C1 segment of cervical spinal cord (tissue), 14 donors: ENCODE measurements at places on chromosomes 16 and 17.

DNA sequence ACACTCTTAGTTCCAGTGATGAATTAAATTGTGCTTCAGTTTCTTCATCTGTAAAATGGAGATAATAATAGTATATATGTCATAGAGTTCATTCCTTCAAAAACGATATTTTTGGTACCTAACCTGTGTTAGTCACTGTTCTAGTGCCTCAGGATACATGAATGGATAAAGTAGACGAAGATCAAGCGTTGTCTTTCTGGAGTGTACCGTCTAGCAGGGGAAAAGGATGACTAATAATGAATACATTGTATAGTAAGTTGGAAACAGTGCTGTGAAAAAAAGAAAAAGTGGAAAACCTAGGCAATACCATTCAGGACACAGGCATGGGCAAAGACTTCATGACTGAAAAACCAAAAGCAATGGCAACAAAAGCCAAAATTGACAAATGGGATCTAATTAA, 8.6 kb downstream of the KRT10 start:
- DNase-seq = no peak

- no peak for DNase-seq
Observed at GRCh38 chr17:7307686-7308624, 527 bp downstream of the EIF5A start.

GRCh38 chr17:32865141-32865540, 11.8 kb downstream of the MYO1D start:
- no peak for DNase-seq

- DNase-seq = no peak
Observed at GRCh38 chr16:89123001-89123830, 29.6 kb downstream of the ACSF3 start.

DNA sequence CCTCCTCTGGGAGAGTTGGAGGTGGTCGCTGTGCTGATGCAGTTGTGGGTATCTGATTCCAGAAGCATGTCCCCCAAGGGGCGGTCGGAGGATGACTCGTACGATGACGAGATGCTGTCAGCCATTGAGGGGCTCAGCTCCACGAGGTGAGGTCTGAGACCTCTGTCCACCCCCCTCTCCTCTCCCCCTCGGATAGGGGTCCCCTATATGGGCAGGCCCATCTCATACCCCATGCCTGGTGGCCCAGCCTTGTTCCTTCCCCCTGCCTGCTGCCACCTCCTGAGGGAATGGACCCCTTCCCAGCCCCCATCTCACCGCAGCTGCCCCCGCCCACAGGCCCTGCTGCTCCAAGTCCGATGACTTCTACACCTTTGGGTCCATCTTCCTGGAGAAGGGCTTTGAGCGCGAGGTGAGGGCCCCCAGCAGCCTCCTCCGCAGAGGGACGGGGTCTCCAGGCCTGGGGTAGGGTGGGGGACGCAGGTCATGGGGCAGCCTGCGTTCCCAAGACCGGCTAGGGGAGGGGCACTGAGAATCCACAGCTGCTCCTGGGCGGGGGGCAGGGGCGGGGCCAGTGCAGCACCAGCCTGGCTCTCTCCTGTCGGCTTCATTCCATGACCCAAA, 39.2 kb downstream of the ADCY7 start:
- DNase-seq = no peak

DNA sequence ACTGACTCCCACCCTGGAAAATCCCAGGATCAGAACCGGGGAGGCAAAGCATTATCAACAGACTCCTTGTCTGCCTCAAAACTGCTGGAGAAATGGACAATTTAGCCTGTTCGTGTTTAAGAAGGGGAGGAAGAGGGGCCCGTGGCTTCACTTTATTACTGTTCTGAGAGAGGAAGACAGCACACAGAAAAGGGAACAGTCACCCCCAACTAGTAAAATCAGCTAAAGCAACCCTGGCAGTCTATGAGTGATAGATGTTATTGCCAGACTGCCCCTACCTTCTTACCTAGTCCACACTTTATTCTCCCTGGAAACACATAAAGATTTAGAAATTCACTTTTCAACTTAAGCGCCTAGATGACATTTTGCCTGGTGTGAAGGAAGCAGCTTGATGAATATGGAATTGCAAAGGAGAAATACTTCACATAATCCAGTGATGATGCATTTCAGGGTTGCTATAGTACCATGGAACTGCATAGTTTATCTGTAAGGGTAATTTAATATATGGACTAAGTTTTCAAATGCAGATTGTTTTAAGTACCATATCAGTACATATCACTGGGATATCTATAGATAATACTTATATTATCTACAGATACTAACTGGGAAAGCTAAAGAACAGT, 36.9 kb upstream of the TRAP1 start:
- no peak for DNase-seq

DNA sequence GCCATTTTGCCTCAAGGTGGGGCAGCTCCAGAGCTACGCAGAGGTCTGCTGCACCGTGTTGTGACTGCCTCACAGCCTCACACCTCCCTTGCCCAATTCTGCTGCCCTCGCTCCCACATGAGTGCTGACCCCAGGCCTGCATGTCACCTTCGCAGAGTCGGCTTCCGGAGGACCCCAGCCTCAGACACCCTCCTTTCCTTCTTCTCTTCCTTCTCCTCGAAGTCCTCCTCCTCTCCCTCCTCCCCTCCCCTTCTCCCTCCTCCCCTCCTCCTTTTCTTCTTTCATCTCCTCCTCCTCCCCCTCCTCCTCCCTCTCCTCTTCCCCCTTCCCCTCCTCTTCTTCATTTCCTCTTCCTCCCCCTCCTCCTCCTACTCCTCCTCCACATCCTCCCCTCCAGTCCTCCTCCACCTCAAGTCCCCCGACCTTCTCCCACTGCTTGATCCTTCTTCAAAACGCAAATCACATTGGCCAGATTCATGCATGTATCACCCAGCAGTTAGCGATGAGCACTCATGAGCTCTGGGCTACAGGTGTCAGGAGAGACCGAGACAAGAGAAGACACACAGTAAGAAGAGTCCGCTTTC, 243.8 kb downstream of the RBFOX3 start:
- no peak for DNase-seq

DNA sequence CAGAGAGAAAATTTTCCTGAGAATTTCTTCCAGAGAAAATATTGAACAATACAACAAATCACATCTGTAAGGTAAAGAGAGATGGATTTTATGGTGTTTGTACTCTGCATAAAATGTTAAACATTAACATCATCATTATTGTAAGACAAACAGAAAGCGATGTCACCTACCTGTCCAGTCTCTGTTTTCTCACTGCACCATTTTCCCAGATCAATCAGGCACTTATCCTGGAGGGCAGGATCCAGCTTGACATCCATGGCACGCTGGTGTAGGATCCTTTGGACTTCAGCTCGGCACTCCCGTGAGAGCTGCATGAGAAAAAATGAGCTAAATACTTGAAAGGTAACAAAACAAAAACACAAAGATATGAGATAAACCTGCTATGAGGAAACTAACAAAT, 55.9 kb upstream of the CLEC18B start:
- DNase-seq = no peak

DNA sequence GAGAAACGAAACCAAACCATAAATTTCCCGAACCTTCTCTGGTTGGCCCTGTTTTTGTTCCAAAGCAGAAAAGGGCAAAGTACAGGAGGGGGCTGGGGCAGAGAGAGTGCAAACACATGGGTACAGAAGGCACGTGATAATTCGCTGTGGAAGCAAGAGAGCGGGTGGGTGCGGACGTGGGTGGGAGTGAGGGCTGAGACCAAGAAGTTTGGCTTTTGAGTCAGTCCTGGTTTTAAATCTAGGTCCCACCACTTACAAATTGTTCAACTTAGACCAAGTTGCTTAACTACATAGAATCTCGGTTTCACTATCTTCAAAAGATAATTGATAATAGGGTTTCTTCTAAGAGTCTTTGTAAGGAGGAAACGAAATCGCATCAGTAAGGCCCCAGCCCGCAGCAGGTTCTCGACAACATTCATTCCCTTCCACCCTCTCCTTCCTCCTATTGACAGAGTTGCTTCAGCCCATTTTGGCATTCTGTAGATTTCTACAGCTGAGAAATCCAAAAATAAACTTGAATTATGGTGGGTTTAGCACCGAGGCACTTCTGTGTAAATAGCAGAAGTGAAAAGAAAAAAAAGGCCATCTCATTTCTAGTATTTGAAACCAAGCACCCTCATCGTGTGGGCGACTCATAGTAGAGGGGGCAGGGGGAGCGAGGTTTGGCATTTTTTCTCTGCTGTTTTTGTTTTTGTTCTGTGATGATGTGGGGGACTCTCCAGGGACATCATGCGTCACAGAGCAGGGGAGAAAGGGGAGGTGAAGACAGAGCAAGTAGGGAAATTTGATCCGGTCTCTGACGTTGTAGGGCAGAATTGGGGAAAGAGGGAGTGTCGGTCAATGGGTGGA, 33.6 kb upstream of the CCR7 start:
- no peak for DNase-seq

GRCh38 chr17:50347117-50347893, 1.4 kb downstream of the XYLT2 start:
- DNase-seq = no peak

DNA sequence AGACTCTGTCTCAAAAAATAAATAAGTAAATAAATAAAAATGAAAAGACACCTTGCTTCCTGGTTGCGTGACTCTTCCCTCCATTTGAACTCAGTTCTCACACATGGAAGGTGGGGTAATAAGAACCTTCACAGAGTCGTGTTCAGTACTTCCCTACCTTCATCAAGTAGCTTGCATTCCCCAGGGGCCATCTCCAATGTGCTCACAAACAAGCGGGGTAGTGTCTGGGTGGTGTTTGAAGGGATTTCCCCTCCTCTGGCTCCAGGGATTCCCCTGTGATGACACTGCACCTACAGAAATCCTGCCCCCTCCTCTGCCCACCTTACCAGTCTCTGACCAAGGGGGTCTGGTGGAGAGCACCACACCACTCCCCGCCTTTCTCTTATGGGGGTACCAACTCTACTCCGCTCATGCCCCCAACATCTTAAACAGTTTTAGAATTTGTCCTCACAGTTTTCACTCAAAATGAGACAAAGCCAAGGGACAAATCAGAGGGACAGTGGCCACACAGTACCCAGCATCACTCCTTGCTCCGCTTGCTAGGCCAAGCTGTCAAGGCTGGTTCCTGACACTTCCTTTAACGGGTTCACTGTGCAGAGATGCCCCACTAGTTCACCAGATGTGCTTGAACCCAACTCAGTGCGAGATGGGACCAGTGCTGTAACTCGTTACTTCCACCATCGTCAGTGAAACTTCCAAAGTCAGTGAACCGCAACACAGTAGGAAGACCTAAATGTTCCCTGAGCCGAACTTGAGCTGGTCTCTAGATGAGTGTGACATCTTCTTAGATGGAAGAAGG, 69.1 kb downstream of the COPRS start:
- no peak for DNase-seq

GRCh38 chr17:731644-732066, 741 bp upstream of the TLCD3A start:
- no peak for DNase-seq

DNA sequence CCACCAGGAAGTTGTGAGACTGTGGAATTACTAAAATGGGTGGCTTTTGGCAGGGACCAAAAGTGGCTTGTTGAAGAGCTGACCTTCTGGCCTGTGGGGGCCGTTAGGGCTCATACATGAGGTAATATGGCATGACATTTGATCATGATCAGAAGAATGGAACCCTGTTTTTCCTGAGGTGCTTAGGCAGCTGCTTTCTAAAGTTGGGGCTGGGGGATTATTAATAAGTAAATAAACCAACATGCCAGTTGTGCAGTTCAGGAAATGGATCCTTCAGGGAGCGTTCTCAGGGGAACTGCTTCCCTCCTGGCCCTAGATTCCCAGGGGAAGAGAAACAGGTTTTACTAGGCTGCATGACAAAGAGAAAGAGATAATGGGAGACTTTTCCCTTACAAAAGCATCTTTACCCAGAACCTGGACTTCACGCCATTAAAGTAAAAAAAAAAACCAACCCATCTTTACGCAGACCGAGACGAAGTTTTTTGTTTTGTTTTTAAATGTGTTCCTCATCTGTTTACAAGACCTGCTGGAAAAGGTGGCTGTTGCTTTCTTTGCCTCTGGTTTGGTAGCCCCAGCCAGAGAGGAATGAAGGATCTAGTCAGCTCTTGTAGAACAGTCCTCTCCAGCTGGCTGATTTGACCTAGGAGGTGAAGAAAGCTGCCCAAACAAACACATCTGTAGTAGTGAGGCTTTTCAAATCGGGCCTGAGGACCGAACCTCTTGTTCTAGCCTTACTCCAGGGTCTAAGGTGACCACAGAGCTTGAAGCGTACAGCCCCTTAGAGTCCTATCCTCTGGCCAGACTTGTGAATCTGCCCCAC, 22.7 kb downstream of the YPEL2 start:
- no peak for DNase-seq

GRCh38 chr16:9077091-9077809, 14.2 kb upstream of the HAPSTR1 start:
- no peak for DNase-seq
